ENCODE measurements at places on chromosomes 12 and 14.

DNA sequence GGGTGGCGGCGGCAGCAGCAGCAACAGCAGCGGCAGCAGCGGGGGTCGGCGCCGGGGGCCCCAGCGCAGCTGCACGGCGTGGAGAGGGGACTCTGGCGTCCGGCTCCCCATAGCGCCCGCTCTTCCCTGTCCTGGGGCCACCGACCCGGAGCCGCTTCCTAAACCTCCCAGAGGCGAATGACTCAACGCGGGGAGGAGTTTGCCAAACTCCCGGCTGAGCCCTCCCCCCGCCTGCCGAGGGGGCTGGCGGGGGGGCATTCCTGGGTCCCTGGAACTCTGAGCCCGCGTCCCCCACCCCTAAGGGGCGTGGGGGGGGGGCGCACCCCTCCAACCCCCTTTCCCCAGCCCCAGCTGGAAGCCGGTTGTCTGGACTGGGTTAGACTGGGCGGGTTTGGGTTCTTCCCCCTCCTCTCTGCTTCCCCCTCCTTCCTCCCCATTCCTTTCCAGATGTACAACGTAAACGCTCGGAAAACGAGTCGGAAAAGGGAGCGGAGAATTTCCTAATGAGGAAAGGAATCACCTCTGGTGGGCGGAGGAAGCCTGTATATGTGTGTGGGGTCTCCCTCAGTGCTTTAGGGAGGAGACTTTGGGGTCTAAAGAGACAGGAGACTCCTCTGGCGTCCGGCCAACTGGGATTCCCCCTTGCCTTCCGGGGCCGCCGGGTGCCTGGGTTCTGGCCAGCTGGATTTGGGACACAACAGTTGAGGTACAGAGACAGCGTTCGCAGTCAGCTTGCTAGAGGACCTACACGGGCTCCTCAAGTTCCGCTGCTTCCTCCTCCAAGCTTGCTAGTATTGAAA, at the start of gene ITGA5:
Gene ITGA5 (minus strand): TSS at position 179 of the 800 bp plus-strand sequence. CDS start 68 bp downstream, at position 111.
- peak; percentile 23 for DNase-seq

DNA sequence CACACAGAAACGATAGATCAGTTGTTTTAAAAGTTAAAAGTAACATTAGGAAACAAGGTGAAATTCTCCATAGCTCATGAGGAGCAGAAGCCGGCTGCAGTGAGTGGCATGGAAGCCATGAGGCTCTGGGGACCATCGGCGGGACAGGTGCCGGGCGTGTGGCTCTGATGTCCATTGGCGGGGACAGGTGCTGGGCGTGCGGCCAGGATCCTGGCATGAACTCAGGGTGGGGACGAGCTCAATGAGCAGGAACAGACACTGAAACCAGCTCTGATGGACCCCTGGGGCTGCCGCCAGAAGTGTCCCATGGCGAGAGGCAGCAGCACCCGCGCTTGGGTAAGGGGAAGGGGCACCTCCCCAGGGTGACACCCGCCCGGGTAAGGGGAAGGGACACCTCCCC, 75.1 kb downstream of the NOC4L start:
- DNase-seq = no peak

DNA sequence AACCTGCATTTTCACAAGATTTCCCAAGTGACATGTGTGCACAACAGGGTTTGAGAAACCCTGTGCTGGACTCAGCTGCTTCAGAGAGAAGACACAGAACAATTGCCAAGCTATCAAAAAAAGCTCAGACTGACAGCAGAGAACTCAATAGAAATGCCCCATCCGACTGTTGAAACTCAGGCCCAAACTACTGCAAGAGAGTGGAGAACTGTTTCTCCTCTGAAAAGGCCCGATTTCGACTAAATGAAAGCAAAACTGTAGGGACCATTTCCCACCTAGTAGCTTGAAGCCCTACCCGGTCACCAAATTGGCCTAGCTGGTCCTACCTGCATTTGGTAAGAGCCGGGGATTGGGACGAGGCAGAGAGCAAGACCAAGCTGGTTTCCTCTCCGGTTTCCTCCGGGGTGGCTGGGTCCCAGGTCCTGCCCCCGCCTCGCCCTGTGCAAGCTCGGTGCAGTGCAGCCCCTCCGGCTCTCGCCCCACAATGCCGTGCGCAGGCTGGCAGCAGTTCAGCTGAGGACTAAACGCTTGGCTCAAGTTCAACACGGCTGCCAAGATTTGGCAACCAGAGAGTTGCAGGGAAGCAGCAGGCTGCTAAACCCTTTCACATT, 1180.6 kb downstream of the VRK1 start:
- peak; percentile 77 for DNase-seq

DNA sequence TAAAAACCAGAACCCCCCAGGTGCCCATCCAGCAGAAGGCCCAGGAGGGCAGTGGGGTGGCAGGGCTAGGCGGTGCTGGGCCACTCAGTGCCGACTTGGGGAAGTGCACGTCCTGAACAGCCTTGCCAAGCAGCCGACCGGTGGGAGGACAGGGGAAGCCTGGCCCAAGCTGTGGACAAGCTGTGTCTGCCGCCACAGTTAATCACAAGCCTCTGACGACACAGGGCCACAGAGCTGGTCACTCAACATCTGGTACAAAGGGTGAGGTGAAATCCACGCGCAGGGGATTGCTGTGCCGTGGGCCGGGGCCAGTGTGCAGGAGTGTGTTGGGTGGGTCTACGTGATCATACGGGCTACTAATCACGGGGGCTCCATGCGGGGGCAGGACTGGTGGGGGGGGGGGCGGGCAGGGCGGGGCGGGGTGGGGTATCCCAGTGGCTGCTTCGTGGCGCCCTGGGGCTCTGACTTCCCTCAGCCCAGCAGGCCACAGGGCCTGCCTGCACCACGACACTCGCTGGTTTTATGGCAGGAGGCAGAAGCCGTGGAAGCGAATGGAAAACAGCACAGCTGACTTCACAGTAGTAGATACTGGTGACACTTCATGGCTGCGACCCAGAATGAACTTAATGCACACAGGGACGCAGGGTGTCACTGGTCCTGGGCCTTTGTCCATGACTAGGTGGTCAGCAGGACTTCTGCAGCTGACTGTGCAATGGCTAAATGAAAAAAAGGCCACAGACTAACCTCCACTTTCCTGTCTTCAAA, 10.2 kb downstream of the AMN start:
- no peak for DNase-seq

DNA sequence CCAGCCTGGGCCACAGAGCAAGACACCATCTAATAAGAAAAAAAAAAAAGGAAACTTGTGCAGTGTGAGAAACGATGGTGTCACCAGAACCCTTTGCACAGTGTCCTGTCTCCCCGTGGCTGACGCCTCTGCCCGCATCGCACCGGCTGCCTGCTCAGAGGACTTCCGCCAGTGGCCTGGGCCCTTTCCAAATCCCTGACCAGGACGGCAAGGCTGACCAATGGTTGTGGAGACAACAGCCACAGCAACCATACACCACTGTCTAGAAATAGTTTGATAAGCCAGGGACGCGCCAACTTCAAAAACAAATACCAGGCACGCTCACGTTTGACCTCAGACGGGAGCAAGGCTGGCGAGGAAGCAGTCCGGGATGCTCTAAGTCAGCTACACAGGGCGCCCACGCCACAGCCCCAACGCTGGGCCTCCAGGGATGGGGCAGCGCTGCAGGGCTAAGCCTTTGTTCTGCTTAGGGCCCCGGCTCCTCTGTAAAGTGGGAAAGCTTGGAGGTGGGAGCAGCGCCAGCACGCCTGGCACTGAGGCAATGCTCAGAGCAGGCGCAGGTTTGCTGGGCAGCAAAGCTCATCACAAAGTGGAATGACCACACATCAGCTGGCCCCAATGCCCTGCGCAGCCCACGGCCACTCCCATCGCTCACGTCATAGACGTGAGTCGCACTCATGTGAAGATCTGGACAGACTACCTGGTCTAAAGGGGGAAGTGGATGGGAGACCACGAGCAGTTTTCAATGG, 12.5 kb downstream of the PGAM5 start:
- no peak for DNase-seq

GRCh38 chr12:111311011-111311410, 57.9 kb downstream of the PHETA1 start:
- DNase-seq = no peak

DNA sequence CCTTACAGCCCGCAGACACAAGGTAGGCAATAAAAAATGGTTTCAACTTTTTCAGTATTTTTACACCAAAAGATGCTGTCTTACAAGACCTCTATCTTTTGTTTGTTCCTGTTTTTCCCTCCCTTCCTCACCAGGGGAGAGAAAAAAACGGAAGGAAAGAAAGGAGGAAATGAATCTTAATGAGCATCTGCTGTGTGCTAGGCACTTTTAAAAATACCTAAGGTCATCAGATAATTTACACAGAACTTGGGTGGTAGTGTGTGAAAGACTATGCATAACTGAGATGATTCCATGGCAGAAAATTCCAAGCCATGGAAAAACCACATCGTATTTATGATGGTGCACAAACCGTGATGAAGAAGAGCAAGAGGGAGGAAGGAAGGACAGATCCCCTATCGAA, 121.2 kb downstream of the DIP2B start:
- DNase-seq = no peak

- no peak for DNase-seq
Observed at GRCh38 chr12:111368291-111368787, 556 bp downstream of the PHETA1 start.

GRCh38 chr12:115308918-115309317, 624.9 kb upstream of the TBX3 start:
- DNase-seq = no peak

DNA sequence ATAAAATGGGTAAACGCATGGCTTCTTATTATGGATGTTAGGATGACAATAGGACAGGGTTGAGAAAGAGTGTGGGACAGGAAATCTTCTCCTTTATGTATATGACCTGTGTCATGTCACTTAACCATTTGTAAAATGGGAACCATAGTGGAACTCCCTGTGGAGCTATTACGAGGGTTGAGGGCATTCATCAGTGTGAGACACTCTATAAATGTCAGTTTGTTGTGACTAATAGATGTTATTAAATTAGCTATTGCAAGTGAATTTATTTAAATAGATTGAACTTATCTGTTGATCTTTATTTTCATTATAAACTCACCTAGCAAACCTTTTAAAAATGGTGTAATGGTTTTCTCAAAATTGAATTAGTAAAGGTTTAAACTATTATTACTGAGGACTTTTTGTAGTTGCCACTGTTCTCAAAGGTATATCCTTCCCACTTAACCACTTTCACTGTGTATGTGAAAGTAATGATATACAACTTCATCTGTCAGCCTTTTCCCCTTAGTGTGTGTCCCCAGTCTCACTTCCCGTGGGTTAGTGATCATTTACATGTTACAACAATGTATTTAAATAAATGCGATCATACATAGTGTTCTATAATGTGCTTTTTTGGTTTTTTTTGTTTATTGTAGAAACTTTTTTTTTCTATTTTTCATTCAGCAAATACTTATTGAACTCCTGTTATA, 17.1 kb downstream of the HELB start:
- DNase-seq = no peak

- no peak for DNase-seq
Observed at GRCh38 chr12:108732489-108733229, 1.3 kb upstream of the CORO1C start.

DNA sequence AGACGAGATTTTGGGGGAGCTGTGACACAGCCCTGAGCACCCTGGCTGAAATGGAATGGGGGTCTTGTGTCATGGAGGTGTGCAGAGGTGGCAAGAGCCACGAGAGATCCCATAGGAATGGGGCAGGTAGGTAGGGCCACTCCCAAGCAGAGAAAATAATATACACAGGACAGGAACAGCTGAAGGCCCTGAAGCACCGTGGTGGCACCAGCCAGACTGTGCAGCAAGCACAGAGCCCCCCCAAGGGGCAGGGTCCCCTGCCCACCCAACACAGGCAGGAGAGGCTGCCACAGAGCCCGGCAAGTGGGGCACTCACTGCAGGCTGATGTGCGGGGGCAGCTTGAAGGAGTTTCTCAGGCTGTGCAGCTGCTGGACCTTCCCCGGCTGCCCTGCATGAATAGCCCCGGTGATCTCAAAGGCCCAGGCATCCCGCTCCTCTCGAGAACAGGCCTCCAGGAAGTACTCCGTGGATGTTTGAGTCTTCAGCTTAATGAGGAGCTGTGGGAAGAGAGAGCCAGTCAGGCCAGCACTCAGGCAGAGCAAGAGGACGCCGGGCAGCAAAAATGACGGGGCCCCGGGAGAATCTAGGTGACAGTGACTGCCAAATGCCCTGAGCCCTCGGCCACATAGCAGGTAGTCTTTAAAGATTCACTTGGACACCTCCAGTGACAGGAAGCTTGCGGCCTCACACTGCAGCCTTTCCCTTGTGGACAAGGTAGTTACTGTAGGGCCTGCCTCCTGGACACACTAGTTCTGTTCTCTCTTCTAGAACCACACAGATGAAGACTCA, 16.7 kb downstream of the PLEK2 start:
- DNase-seq = no peak

DNA sequence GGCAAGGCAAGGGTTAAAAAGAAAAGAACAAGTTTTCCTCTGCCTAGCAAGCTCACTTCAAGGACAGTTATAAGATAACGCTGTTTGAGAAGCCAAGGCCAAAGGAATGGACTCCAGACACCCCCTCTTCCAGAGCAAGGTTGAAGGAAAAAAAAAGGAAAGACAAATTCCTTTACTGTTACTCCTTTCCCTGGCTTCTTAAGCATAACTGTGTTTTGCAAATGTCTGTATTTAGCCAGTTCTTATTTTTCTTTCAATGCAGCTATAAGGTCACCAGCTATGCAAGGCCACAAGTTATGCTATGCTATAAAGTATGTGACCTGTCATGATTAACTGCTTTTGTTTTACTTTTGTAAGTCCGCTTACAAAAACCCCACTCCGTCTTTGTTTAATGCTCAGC, 26.6 kb downstream of the ZNF410 start:
- DNase-seq = no peak

DNA sequence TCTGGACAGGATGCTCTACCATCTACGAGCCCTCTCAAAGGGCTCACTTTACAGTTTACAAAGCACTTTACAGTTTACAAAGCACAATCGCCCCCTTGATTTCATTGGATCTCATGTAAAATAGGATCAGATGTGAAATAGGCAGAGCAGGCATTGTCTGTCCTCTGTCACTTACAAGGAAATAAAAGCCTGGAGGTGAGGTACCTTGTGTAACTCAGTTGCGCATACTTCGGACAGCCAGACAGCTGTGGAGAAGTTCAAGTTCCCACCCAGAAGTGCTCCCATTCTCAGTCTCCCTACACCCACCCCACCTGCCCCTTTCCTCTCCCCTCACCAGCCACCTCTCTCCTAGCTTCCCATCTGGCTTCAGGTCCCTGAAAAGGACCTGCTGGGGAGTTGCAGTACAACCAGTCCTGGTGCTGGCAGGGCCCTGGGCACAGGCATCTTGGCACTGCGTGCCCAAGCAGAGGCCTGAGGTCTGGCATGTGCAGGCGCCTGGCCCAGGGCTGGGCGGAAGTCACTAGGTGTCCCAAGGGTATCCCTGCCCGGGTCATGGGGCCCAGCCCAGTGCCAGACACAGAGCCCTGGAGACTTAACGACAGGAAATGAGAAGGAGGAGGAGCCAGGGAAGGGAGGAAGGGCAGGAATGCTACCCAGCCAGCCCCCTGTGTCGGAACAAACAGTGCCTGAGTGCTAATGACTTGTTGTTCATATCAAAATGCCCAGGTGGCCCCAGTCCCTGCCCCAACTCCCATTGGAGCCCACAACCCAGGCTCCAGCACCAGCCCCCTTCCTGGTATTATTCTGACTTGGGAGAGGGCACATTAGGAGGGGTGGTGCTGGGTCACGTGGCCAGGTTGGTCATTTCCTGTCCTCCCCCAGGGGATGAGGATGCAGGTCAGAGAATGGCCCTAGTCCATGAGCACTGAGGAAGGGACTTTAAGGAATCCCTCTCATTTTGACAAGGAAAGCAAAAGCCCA, 5.4 kb downstream of the RAPGEF3 start:
- no peak for DNase-seq

GRCh38 chr12:109951751-109952150, 44.4 kb downstream of the GIT2 start:
- DNase-seq = no peak
